Osteocyte (in vitro differentiated cells): ENCODE measurements at places on chromosomes 3 and 15.

GRCh38 chr15:39429898-39430357 lies 151.0 kb upstream of the THBS1 start:
- no peak overlapping the region for H3K4me3 ChIP-seq
- H3K4me1 ChIP-seq: peaks cover 32% of the 10 kb centered on the region
- no peak overlapping the region for H3K27ac ChIP-seq
- no peak for DNase-seq
- no peaks in the 10 kb centered on the region for H3K27me3 ChIP-seq

GRCh38 chr3:82080261-82080660 lies 318.8 kb upstream of the GBE1 start:
- peaks cover 26% of the 10 kb centered on the region for H3K4me1 ChIP-seq
- H3K27ac ChIP-seq: no peak overlapping the region
- H3K27me3 ChIP-seq: no peaks in the 10 kb centered on the region
- H3K4me3 ChIP-seq: no peak overlapping the region

DNA sequence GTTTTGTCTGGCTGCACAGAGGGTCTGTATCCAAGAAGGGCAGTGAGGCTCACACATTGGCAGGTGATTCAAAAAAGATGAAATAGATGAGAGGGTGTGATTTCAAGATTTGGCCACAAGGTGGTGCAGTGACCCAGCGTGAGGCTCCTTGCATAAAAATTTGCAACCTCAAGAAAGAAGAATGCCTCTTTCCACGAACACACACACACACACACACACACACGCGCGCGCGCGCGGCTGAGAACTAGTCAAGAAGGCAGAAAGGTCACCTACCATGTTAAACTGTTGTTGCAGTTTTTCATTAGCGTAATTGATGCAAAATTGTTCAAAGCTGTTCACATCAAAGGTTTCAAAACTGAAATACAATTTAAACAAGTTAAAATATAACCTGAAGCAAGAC lies 39.2 kb downstream of the MYO5C start:
- H3K27ac ChIP-seq: no peak overlapping the region
- H3K4me1 ChIP-seq: peaks cover 60% of the 10 kb centered on the region
- H3K27me3 ChIP-seq: no peaks in the 10 kb centered on the region
- H3K36me3 ChIP-seq: no peaks in the 10 kb centered on the region
- H3K4me3 ChIP-seq: peak overlapping the region; percentile 61

DNA sequence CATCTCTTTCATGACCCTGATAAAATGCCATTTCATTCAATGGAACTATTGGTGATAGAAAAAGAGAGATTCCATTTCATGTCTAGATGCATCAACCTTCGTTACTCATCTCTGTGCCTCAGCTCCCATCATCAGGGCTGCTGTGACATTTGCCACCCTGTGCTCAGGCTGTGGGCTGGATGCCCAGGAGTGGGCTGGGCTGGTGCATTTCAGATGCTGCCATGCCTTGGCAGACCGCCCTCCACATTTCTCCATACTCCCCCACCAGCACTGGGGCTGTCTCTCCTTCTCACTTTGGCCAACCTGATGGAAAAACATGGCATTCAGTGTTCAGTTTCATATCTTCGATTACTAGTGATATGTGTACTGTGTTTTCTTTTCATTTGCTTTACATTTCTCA lies 59.1 kb downstream of the DNASE1L3 start:
- no peak for DNase-seq
- no peak overlapping the region for H3K4me3 ChIP-seq
- no peak overlapping the region for H3K27ac ChIP-seq
- peaks cover 7% of the 10 kb centered on the region for H3K4me1 ChIP-seq
- H3K27me3 ChIP-seq: no peaks in the 10 kb centered on the region

GRCh38 chr15:40290918-40291574 lies 8.2 kb upstream of the ANKRD63 start:
- peaks cover 12% of the 10 kb centered on the region for H3K4me1 ChIP-seq
- no peaks in the 10 kb centered on the region for H3K36me3 ChIP-seq
- H3K27ac ChIP-seq: no peak overlapping the region
- peak; percentile 88 for DNase-seq
